Activated T-cell treated with anti-CD3 and anti-CD28 coated beads, Interleukin-2, amount 50 U/mL, for 24 hours (primary cell): ENCODE measurements at places on chromosomes 13 and 19.

DNA sequence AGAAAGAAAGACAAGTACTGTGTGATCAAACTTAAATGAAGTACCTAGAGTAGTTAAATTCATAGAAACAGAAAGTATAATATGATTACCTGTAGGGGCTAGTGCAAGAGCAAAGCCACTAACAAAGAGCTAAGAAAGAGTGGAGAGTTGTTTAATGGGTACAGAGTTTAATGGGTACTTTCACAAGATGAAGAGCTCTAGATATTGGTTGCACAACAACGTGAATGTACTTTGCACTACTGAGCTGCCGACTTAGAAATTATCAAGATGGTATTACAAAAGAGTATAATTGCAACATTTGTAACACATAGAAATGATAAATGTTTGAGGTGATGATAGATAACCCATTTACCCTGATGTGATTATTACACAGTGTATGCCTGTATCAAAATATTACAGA is 140.3 kb upstream of the GPC6 start:
- no peak for DNase-seq

DNA sequence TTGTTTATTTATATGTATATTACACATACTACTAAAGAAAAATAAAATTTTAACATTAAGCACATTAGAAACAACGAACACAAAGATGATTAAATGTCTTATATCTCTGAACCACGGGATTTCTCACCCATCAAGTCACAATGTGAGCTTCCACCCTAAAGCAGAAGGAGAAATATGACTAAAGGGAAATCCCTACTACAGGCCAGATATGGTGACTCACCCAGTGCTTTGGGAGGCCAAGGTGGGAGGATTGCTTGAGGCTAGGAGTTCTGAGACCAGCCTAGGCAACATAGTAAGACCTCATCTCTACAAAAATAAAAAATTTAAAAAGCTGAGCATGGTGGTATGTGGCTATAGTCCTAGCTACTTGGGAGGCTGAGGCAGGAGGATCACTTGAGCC is 24.6 kb downstream of the DCT start:
- no peak for DNase-seq

DNA sequence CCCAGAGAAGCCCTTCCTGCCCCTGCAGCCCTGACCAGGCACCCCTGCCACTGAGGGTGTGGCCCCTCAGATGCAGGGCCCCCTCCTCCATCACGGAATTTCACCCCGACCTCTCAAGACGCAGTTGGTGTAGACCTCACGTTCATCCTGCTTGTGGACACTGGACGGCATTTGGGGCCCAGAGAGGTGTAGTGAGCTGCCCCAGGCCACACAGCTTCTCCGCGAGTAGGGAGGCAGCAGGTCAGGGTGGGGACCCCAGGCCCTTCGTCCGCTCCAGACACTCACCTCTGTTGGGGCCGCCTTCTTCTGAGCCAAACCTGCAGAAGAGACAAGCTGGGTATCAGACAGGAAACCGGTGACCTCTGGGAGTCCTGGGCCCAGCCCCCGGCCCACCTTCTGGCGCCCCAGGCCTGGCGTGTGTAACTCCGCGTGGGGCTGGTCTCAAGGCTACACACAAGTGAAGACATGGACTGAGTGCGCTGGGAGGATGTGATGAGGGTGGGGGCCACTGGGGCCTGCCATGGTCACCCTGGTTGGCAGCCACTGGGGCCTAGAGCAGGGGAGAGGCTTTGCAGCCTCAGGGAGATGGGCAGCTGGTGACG is 33.1 kb downstream of the PIP5K1C start:
- DNase-seq = no peak

DNA sequence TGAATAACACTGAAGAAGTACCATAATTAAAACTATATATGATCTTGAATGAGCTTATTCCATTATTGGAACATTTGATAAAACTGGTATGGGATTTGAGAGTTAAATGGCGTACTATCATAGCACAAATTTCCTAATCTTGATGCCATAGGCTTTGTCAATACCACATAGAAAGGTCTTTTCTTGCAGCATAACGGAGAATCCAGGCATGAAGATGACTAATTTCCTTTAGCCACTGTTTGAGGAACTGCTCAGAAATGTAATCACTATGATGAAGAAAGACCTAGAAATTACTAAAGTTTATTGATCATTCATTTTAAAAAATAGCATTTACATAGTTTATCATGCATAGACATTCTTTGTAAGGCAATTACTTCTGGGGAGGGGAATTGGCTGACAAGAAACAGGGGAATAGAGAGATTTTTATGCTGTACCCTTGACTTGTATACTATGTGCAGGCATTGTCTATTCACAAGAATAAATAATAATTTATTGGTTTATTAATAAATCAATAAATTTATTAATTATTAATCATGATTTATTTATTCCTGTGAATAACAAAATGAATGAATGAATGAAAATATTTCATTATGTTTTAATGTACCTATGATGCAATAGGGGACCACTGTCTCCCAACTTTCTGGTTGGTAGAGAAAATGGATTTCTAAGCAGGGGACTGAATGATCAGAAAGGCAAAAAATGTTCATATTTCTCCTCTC is 2676.6 kb downstream of the PCDH9 start:
- DNase-seq = no peak

GRCh38 chr19:43675269-43675879 is 5.4 kb upstream of the PLAUR start:
- DNase-seq = peak; percentile 34

GRCh38 chr19:32129141-32129540 is 216.3 kb upstream of the ZNF507 start:
- no peak for DNase-seq

- no peak for DNase-seq
These were observed 595.5 kb downstream of the LMO7 start for GRCh38 chr13:76231522-76232167.

DNA sequence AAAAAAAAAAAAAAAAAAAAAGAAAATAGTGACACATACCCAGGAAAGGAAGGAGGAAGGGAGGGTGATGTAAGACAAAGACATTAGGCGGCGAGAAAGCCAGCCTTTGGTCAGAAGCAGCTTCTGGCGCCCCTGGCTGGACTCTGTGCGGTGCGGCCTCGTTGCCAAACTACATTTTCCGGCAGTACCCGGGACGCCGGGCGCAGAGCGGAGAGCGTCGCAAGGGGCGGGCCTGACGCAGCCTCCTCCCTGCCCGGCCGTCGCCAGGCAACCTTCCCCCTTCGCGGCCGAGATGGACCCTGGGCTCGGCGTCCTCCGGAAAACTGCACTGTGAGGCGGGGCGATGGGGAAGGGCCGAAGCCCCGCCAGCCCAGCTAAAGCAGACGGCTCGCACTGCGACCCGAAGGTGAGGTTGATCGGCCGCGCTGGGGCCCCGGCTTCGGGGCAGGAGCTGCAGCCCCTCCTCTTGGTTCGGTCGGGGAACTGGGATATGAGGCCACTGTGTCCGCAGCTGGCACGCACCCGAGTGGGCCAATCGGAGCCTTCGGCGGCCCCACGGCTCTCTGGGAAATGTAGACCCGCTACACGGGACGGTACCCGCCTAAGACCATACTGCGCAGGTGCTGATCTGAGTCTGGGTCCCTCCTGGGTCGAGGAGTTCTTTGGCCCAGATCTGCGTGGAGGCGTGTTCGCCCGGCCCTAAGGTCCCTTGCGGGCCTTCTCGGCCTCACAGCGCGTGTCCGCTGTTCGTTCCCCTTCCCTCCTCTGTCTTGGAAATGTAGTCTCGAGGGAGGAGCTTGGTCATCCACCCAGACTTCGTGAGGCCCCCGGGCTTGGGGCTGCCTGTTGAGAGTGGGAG is 2.3 kb upstream of the MZF1 start:
- peak; percentile 87 for DNase-seq

DNA sequence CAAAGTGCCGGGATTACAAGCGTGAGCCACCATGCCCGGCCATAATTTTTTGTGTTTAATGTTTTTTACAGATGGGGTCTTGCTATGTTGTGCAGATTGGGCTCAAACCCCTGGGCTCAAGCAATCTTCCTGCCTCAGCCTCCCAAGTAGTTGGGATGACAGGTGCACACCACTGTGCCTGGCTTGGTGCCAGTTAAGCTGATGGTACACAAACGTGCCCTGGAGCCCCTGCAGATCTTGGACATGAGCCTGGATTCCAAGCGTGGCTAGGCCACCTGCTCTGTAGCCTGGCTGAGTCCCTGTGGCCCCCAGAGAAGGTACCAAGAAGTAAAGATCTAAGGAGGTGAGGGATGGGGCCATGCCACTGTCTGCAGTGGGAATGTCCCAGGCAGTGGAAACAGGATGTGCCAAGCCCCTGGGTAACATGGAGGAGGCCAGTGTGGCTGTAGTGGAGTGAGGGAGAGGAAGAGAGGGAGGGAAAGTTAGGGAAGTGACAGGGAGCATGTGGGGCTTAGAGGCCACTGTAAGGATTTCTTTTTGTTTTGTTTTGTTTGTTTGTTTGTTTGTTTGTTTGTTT is 7.0 kb downstream of the PRODH2 start:
- no peak for DNase-seq

DNA sequence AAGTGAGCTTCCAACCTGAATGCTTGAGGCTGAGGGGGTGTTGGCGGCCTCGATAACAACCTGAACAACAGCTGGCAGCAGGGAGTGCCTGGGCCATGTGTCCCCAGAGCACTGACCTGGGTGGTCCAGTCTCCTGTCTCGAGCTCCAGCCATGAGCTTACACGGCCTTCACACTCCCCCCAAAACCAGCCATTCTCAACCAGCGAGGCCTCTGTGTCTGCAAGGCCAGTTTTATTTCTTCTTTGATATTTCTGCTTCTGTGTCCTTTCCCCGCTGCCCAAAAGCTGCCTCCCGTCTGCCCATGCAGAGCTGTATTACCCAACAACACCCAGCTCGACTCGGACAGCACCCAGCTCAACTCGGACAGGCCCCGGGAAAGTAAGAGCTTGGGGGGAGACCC is 32.5 kb upstream of the TFDP1 start:
- DNase-seq = no peak

GRCh38 chr19:52941941-52942385 is 18.7 kb upstream of the ZNF888 start:
- no peak for DNase-seq

DNA sequence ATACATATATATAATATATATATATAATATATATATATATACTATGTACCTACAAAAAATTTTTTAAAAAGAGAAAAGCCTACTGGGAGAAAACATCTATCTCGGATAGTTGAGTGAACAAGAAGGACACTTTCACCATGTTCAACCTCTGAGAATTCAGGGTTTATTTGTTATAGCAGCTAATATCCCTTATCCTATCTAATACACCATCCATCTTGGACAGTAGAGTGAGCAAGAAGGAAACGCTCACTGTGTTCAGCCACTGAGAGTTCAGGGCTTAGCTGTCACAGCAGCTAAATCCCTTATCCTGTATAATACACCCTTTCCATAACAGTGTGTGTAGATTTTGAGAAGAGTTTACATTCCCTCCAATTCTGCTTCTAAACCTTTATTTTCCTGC is 38.1 kb upstream of the CACNA1A start:
- DNase-seq = no peak

GRCh38 chr19:47507924-47508553 is 6.8 kb downstream of the NAPA start:
- DNase-seq = no peak
